ENCODE measurements at places on chromosomes 7 and 10.

- no peak for DNase-seq
Measured at GRCh38 chr10:116688241-116688711, 54.1 kb downstream of the HSPA12A start.

- no peak for DNase-seq
Measured at GRCh38 chr7:71982851-71983250, 429.3 kb downstream of the CALN1 start.

DNA sequence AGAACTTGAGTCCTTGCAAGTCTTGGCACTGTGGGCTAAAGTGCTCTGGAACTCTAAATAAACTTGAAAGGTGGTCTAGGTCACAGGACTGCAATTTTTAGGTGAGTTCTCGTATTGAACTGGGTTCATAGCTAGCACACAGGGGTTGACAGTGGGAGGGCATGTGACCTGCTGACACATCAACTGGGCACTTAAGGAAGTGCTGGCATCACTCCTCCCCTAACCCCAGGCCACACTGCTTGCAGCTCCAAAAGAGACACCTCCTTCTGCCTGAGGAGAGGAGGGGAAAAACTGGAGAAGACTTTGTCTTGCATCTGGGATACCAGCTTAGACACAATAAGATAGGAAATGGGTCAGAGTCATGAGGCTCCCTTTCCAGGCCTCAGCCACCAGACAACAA, 38.0 kb upstream of the AASS start:
- DNase-seq: no peak

DNA sequence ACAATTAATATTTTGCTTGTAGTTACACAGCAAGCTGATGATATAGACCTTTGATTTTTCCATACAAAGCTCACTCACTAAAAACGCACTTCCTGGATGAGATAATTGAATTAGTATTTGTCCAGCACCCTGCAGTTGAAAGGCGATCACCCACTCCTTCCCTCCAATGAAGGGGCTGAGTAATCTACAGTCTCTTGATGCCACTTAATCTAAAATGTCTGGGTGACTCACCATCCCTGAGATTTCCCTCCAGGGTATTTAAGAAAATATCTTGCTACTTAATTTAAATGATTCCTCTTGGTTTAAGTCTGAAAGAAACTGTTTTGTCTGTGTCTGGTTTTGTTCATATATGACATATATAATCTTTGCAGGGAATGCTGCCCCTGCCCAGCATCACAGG, 515.3 kb downstream of the GRID1 start:
- DNase-seq: no peak

GRCh38 chr10:3119796-3120459, 52.6 kb downstream of the PFKP start:
- DNase-seq: no peak

GRCh38 chr10:75397496-75398199, 3.9 kb downstream of the ZNF503 start:
- no peak for DNase-seq
